ENCODE measurements at places on chromosomes 16 and 17.

DNA sequence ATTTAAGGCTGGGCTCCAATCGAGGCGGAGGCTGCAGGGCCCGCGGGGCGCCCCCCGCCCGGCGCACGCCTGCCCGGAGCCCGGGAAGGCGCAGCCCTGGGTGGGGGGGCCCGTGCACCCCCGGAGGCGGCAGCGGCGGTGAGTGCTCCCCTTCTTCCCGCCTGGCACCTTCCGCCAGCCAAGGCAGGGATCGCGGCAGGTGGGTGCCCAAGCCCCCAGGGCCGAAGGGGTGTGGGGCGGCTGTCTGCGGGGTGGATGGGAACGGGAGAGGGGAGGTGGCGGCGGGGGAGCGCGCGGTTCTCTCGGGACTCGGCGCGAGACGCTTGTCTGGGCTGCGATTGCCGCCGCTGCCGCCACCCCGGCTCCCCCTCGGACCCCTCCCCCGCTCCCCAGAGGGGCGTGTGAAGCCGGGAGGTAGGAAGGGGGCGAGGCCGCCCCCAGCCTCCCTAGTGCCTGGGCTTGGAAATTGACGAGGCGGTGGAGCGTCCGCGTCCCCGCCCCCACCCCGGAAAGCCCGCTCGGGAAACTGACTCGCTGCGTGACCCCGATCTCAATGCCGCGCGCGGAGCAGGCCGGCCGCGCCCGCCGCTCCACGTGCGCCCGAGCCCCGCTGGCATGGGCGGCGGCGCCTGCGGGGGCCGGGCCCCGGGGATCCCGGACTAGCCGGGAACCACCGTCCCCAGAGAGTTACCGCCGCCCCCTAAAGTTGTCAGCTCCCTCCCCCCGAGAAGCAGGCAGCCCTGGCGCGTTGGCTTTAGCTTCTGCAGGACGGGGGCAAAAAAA is 231.5 kb downstream of the MRTFB start:
- DNase-seq, result no peak

- no peak for DNase-seq
These were observed at the start of gene MPP3 for GRCh38 chr17:43832976-43833829. MPP3 (minus strand) TSS chr17:43833146; CDS start chr17:43831906, 1,240 bp downstream.

DNA sequence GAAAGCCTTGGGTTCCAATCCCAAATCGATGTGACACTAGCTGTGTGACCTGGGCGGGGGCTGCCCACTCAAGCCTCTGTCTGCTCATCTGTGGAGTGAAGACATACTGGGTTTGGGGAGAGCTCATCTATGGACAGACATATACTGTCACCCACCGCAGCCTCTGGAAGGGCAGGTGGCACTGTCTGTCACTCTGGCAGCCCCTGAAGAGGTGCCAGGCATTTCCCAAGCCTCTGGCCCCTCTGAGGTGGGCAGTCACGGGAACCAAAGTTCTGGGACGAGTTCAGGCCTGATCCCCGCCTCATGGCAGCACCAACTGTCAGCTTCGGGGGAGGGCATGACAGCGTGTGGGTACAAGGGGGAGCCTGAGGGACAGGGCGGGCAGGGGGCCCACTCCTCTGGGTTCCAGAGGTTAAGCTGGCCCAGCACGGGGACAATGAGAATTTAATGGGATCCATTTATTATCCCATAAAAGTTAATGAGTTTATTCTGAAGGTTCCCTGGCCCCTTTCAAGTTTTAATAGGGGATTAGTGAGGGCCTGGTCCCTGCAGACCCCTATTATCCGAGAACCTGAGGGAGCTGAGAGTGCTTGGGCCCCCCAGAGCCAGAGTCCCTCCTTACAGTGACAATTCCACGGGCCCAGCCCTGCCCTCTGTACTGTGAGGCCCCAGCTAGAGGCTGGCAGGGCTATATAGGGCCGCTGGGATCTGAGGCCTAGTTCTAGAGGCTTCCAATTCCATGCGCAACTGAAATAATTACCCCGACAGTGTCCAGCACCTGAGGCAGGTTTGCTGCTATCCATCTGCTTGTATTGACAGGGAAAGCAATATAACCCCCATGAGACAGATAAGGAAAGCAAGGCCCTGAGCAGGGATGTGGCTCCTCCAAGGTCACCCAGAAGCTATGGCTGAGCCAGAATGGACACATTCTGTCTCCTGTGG is 18.8 kb downstream of the SEZ6 start:
- DNase-seq, result no peak

DNA sequence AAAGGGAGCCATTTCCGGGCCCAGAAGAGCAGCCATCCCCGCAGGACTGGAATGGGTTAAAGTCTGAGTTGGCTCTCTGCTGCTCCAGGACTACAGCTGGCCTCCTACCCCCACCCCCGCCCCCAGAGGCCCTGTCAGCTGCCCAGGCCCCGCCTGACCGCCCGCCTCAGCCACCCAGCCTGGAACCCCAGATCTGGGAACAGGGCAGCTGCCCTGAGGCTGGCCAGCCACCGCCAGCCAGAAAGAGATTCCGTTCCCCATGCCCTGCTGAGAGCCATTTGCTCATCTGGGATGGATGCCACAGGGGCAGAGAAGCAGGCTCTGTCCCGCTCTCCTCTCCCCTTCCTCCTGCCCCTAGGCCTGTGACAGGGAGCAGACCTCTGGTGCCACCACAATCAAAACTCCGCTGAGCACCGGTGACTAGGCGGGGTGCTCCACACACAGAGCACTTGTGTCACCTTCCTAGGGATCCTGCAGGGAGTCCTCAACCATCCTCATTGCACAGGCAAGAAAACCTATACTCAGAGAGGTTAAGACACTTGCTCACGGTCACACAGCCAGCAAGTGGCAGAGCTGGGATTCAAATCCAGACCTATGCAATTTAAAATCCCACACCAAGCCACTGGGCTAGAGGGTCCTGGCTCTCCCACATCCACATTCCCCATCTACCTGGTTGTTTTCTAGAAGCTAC is 44.1 kb downstream of the ZNF423 start:
- DNase-seq, result peak; percentile 34

GRCh38 chr17:57852955-57853328 is 3.1 kb upstream of the MRPS23 start:
- DNase-seq, result no peak

- DNase-seq, result no peak
These were observed 2.3 kb downstream of the CLUH start for GRCh38 chr17:2709183-2709661.
